ENCODE measurements at places on chromosomes 7 and 10. TPM values are rescaled to one million over a fixed set of nuclear protein-coding genes. Genes with fewer than 3 reads are reported as not detected.

The TMEM229A gene
- total RNA-seq = not detected

The CALML5 gene
- not detected for total RNA-seq

The ANKRD61 gene
- not detected for total RNA-seq

The ARHGAP22 gene
- total RNA-seq = 28.9 TPM

The SYT15B gene
- total RNA-seq = under 0.01 TPM

The FAM20C gene
- 137 TPM for total RNA-seq

The INMT gene
- 2.1 TPM for total RNA-seq

The DMBT1 gene
- total RNA-seq = not detected

The EN2 gene
- not detected for total RNA-seq

The DNA2 gene
- total RNA-seq = 9.6 TPM

The TIAL1 gene
- total RNA-seq = 48.6 TPM

The OR13A1 gene
- not detected for total RNA-seq

The ZNF365 gene
- 0.84 TPM for total RNA-seq

The LBX1 gene
- total RNA-seq = under 0.01 TPM

The CYP2C19 gene
- total RNA-seq = not detected

The UNC5B gene
- total RNA-seq = 17.1 TPM

The UNCX gene
- not detected for total RNA-seq

The WDFY4 gene
- total RNA-seq = not detected

The POLL gene
- total RNA-seq = 22.0 TPM

The FAM25A gene
- total RNA-seq = not detected

The HTRA1 gene
- total RNA-seq = 57.0 TPM

The SPAM1 gene
- total RNA-seq = not detected

The RAB19 gene
- not detected for total RNA-seq

The LIPF gene
- not detected for total RNA-seq

The CDK14 gene
- 12.1 TPM for total RNA-seq

The SKIDA1 gene
- 2.7 TPM for total RNA-seq

The SPACDR gene
- 2.7 TPM for total RNA-seq

The CACNA2D1 gene
- 5.4 TPM for total RNA-seq

The LIPK gene
- not detected for total RNA-seq

The JCAD gene
- 1.8 TPM for total RNA-seq

The SPDYE6 gene
- total RNA-seq = not detected

The NEUROD6 gene
- not detected for total RNA-seq

The SFRP5 gene
- not detected for total RNA-seq

The SYT15 gene
- not detected for total RNA-seq

The TET1 gene
- total RNA-seq = 1.8 TPM

The MINPP1 gene
- 27.7 TPM for total RNA-seq

The LRRC18 gene
- not detected for total RNA-seq

The SLC26A3 gene
- not detected for total RNA-seq

The HOGA1 gene
- 1.0 TPM for total RNA-seq

The MYOF gene
- total RNA-seq = 138 TPM

The MACC1 gene
- total RNA-seq = under 0.01 TPM

The PON1 gene
- total RNA-seq = not detected

The PDZD7 gene
- 1.0 TPM for total RNA-seq

The HMX3 gene
- not detected for total RNA-seq

The TMEM273 gene
- not detected for total RNA-seq

The TRPV6 gene
- not detected for total RNA-seq

Measured in bronchus fibroblast of lung (primary cell).